Mesothelial cell of epicardium (in vitro differentiated cells): ENCODE measurements at places on chromosomes 4 and X. TPM values are rescaled to one million over a fixed set of nuclear protein-coding genes. Genes with fewer than 3 reads are reported as not detected.

DNA sequence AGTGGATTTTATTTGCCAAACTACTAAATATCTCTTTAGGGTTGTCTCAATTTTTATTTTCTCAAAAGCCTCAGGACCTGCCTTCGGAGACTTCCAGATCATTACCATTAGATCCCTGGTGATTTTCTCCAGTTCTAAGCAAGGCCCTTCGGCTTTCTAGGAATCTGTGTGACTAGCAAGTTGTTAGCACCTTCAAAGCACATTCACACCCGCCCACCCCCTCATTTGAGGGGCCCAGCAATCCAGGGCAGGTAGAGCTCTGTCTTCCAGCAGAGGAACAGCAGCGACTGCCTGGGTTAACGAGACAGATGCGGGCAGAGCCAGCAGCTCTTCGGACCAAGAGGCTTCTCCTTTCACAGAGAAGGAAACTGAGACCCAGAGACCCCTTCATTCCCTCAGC, 2.0 kb downstream of the WDR1 start:
- no peak for DNase-seq

DNA sequence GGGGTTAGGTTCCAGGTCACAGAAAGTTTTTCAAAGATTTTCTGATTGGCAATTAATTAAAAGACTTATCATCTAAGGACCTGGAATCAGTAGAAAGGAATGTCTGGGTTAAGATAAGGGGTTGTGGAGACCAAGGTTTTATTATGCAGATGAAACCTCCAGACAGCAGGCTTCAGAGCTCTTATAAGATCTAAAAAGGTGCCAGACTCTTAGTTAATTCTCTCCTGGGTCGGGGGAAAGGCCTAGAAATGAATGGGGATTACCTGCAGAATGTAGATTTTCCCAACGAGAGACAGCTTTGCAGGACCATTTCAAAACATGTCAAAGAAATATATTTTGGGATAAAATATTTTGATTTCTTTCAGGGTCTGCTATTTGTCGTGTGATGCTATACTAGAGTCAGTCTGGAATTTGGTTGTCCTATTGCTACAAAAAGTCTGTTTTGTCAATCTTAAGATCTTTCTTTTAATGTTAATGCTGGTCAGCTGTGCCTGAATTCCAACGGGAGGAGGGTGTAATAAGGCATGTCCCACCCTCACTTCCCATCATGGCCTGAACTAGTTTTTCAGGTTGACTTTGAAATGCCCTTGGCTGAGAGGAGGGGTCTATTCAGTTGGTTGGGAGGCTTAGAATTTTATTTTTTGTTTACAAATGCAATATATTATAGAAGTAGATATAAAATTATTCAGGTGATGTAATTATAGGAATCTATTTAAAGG, 15.8 kb downstream of the EGF start:
- DNase-seq = no peak

DNA sequence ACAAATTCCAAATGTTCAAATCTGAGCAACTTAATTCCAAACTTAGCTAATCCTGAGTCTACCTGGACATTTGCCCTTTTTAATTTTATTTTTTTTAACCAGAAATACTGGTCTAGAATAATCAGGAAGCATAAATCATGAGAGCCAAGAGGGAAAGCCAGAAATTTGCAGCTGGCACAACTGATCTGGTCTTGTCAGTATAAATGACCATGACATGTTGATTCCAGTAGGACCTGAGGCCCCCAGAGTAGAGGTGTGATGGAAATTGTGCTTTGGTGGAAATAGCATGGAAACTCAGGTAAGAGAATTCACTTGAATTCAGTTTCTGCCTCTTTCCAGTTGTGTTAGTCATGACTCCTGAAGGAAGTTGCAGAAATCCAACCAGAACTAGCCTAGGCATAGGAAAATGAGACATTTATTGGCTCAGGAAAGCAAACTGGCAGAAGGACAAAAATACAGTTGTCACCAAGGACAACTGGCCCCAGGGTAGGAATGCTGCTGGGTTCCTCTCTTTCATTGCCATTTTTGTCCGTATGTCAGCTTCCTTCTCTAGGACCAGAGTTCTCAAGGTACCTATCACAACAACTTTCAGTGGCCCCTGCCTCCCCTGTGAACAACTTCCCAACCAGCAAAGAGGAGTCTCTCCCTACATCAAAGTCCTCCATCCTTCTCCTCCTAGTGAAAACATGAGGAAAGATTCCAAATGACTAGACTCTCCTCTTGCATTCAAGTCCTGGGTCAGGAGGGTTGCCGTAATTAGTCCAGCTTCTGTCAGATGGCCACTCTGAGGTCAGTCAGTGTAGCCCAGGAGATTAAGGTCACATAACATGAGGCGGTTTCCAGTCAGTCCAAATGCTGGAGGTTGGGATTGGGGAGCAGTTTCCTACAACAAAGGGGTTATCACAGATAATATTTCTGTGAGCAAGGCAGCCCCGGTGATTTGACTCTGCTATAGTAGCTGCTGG, 29.3 kb upstream of the MYOZ2 start:
- no peak for DNase-seq

DNA sequence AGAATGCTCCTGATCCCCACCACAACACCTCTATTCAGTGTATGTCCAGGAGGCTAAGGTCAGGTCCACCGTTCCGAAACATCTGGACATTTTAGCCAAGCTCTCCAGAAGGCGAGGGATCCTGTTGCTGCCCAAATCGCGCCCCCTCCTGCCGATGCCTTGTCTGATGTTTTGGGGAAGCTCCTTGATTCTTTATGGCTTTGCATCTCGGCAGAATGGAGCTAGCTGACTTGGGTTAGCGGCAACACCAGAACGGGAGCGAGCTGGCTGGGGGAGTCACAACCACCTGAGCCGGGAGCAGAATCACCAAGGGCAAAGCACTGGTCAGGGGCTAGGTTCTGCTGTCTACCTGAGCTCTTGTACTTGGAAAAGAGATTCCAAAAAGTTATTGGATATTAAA, 6.6 kb upstream of the POU3F4 start:
- DNase-seq = no peak

- DNase-seq = no peak
Measured at GRCh38 chr4:110854021-110854678, 231.3 kb upstream of the PITX2 start.

The DCLK2 gene
- total RNA-seq = 49.2 to 52.5 TPM (median 49.5 TPM) in 3 replicates

The EDA gene
- 8.4 to 9.2 TPM (median 8.9 TPM) in 3 replicates for total RNA-seq
